GM23338 (cell line): ENCODE measurements at places on chromosomes 7 and 10.

- DNase-seq: peak; percentile 91
Observed at GRCh38 chr7:2886900-2887299, 42.8 kb upstream of the GNA12 start.

DNA sequence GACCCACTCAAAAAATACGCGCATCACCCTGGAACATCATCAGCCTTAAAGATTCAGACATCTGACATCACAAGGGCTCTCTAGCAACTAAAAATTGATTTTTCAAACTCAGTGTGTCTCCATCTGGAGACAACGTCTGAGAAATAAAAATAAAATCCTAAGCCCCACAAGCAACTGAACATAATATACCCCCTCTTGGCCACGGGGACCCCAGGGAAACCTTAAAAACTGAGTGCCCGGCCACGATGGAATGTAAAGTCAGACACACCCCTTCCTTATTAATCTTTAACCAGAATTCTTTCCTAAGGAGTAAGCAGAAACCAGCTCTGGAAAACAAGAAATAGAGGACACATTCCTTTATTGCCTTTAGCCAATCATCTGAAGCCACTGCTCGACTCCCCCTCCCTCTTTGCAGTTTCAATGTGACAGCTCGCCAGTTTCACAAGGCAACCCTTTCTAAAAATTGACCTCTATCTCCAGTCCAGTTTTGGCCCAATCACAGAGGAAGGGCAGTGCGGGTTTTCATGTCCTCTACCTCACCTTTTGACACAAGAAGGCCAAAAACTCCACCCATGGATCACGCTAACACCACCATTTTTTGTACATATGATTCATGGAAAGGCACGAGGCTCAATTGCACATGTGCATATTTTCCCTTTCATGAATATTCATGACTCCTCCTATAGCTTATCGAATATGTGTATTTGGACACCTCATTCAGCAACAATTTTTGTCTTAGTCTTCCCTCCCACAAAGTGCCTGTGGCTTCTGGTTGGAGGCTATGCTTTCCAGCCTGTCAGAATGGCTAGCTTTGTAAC lies 24.2 kb downstream of the IFIT3 start:
- DNase-seq: no peak

DNA sequence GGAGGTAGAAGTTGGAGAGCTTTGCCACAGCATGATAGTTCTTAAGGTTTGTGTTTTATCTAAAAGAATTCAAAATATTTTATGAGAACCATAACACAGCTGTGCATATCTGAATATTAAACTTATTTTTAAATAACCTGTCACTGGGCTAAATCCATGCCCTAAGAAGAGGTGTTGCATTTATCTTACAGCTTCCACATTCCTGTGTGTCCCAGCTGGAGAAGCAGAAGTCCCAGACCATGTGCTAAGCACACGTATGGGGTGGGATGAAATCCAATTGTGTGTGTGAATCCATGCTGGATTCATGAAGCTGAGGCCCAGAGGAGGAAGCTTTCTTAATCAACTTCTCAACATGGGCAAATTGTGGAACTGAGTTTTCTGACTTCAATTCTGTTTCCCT lies 121.5 kb downstream of the PKD1L1 start:
- no peak for DNase-seq

GRCh38 chr7:83769407-83769806 lies 120.5 kb upstream of the SEMA3E start:
- no peak for DNase-seq

DNA sequence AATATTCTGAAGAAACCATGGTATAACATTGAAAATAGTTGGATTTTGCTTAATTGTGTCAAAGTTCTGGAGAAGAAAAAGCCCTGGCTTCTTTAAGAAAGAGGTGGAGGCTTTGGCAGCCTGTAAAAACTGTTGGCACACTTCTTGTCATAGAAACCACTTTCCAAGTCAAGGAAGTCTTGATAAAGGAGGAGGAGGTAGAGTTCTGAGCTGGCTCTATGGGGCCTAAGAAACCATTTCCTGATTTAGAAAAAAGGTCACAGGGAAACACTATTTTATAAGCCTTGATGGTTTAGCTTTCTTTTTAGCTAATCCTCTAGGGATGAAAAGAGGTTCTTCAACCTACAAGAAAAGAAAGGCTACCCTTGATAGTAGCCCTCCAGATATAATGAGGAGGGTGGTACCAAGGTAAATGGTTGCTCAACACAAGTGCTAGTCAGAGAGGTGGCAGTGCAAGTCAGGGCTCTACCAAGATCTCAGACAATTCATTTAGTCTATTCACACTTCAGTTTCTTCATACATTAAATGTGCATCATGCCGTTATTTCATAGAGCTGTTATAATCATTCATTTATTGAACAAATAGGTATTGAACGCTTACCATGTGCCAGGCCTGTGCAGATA lies 346.9 kb downstream of the RNLS start:
- DNase-seq: no peak

GRCh38 chr10:122450353-122450990 lies 4.0 kb upstream of the ARMS2 start:
- DNase-seq: no peak

DNA sequence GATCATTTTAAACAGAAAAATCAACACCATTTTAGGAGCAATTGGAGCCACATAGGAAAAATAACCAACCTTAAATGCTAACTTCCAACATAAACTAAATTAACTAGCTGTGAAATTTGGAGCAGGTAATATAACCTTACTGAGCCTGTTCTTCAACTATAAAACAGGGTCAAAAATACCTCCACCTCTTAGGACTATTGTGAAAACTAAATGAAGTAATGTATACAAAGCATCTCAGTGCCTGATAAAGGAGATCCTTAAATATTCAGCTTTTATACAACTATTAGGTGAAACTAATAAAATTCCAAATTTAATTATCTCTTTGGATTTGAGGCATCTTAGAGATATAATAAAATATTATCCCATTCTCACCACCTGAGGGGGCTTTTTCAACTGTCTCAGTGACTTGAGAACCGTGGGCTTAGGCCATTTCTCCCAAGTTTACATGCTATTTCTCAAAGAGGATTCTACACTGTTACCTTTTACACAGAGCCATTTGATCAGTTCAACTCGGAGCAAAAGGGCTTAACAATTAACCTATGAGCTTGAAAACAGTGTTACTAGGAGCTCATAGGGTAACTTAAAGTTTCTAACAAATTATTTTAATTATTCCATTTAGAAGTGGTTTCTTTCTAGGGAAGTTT lies 165.0 kb upstream of the ASAH2 start:
- DNase-seq: no peak

DNA sequence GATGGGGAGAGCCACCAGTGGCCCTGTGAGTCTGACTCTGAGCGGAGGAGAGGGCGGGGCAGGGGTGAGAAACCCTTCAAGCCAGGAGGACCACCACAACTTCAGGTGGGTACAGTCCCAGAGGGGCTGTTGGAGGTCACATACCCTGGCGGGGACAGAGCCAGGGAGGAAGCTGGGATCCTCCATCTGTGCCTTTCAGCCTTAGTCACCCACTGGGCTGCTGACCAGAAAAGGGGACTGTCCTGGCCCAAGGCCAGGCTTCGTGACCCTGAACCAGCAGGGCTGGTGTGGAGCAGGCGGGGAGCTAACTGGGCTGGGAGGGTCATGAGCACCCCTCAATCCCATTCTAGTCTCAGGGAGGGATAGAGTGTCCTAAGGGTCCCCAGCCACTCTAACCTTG lies 1.5 kb upstream of the CALHM3 start:
- no peak for DNase-seq

DNA sequence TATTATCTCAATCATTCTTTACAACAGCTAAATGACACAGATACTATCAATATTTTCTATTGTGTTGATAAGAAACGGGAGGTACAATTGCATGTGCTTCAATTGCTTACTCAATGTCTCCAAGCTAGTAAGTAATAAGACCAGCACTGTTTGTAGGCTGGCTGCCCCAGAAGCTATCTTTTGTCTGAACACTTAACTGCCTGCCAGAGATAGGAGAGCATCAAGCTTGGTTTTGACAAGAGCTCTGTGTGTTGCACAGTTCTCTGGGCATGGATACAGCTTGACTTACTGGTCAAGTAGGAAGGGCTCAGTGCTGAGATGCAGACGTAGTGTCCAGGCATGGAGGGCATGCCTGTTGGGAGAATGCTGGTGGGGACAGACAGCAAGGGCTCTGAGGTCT lies 26.3 kb upstream of the CAPZA2 start:
- DNase-seq: no peak
